ENCODE measurements at places on chromosomes 12 and 14.

GRCh38 chr12:77049767-77050353 lies 15.5 kb downstream of the E2F7 start:
- DNase-seq, result peak; percentile 72

DNA sequence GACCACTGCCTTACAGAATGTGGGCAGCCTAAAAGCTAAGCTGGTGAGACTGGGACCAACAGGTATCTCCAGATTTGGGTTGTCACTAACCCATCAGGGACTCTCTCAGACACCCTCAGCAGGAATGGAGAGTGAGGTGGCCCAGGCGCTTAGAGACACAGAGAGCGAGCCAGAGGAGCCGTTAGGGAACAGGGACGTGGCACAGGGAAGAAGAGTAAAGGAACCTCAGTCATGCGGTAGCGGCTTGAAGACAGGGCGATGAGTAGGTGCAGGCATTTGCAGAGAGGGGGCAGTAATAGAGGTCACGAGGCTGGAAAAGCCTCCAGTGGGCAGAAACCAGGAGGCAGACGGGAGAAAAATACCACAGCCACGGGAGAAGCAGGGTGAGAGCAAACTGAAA lies 158.0 kb upstream of the CCND2 start:
- DNase-seq, result no peak

- DNase-seq, result no peak
These were observed 4.2 kb downstream of the PLEKHG3 start for GRCh38 chr14:64708148-64709004.

GRCh38 chr14:46048127-46048526 lies 603.5 kb downstream of the RPL10L start:
- peak; percentile 3 for DNase-seq

GRCh38 chr12:57488402-57489156 lies 711 bp downstream of the MARS1 start:
- no peak for DNase-seq

GRCh38 chr12:57615637-57616036 lies 4.4 kb downstream of the ARHGEF25 start:
- DNase-seq, result no peak

DNA sequence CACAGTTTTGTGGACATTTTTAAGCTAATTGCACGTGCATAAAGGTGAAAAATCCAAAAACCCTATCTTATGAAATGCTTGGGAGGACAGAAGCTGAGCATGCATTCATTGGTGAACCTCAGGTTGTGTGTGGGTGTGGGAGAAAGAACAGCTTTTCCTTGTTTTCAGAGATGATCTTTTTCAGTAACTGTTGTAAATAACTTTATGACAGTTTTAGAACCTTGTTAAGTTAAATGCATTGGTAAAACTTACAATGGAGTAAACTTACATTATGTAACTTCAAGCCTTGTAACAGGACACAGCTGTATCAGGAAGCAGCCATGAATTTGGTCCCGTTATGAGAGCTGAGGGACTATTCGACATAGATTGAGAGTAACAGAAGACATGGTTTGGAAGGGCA lies 587.4 kb downstream of the GALC start:
- DNase-seq, result no peak

- DNase-seq, result no peak
These were observed 86.0 kb downstream of the SCARB1 start for GRCh38 chr12:124777399-124778372.

- DNase-seq, result no peak
These were observed 521.8 kb downstream of the MED13L start for GRCh38 chr12:115755725-115756085.

DNA sequence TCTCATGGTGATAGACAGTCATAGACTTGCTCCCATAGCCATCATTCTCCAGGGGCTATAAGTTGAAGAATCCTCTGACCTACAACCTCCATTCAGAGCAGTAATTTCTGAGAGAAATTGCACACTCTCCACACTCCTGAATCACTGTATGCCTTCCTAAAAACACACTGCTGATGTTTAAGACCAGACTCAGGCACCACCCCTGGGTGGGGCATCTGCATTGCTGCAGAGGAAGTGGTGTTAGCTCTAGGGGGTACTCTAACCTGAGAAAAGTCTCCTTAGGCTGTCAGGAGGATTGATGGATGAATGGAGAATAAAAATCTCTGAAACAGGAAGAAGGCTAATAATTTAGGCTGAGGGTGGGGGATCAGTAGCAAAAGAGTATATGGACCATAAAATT lies 436.1 kb downstream of the DAD1 start:
- no peak for DNase-seq

DNA sequence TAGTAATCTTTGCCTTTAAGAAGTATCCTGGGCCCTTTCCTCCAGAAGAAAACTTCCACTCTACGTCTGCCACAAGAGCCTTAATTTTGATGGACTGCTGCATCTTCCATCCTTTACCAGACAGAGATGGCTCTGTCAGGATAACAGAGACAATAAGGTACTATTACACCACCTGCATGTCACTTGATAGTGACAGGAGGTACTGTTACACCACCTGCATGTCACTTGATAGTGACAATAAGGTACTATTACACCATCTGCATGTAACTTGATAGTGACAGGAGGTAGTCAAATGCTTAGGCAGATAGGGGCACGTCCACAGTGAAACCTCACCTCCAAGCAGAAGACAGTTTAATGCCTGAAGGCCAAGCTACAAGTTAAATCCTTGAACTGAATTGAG lies 13.9 kb downstream of the OR6C74 start:
- no peak for DNase-seq

DNA sequence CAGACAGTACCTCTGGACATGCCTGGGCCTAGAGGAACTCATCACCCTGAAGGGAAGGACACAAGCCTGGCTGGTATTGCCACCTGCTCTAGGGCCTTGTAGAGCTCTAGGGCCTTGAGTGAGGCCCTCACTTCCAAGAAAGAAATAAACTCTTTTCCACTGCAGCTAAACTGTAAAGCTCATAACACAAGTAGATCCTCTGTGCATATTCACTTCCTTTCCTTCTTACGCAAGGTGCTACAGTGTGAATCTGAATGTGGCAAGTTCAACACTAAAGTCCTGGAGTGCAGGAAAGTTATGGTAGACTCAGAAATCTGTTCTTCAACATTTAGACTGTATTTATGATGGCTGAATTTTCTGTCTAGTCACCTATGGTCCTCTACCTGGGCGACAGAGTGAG lies 14.5 kb downstream of the RNASE3 start:
- DNase-seq, result no peak

DNA sequence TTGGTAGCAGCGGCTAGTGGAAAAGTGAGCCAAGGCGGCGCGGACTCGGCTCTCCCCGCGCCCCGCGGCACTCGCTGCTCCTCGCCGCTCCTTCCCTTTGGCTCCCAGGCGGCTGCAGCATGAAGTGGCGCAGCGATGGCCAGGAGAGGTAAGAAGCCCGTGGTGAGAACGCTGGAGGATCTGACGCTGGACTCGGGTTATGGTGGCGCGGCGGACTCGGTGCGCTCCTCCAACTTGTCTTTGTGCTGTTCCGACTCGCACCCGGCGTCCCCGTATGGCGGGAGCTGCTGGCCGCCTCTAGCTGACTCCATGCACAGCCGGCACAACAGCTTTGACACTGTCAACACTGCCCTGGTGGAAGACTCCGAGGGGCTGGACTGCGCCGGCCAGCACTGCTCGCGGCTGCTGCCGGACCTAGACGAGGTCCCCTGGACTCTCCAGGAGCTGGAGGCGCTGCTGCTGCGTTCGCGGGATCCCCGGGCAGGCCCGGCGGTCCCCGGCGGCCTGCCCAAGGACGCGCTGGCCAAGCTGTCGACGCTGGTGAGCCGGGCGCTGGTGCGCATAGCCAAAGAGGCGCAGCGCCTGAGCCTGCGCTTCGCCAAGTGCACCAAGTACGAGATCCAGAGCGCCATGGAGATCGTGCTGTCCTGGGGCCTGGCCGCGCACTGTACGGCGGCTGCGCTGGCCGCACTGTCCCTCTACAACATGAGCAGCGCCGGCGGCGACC lies 225.6 kb upstream of the CRY1 start:
- peak; percentile 51 for DNase-seq

- no peak for DNase-seq
These were observed 49.2 kb upstream of the NCOR2 start for GRCh38 chr12:124616394-124617221.

GRCh38 chr14:94989417-94989816 lies 167.9 kb downstream of the DICER1 start:
- no peak for DNase-seq

DNA sequence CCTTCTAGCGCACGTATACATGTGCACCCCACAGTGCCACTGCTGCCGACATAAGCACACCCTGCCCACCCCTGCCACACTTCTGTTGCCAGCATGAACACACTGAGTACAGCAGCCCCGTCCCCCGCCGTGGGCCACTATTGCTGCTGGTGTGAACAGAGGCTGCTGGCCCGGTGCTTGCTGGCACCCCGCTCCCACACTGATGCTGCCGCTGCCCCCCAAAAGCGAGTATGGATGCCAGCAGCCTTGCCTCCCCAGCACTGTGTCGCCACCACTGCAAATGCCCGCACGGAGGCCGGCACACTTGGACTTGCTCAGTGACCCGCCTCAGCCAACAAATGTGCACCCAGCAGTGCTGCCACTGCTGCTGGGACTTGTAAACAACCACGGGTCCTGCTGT lies 872.4 kb upstream of the ATXN7L3B start:
- DNase-seq, result no peak

- DNase-seq, result peak; percentile 26
These were observed 2.8 kb downstream of the EFS start for GRCh38 chr14:23362200-23362599.

DNA sequence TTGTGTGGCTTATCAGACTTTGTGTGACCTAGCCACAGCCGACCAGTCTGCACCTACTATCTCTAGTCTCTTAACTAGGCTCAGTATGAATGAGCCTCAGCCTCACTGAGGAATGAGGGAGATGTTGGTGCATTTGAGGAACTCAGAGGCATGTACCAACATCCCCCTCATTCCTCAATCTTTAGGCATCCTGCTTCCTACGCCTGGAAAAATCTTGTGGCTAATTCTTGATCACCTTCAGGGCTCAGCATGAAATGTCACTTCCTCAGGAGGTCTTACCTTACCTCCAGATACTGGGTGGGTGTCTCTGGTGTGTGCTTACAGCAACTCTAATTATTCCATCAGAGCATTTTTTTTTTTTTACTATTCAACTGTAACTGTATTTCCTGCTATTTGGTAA lies 148.8 kb upstream of the TMCC3 start:
- DNase-seq, result no peak

DNA sequence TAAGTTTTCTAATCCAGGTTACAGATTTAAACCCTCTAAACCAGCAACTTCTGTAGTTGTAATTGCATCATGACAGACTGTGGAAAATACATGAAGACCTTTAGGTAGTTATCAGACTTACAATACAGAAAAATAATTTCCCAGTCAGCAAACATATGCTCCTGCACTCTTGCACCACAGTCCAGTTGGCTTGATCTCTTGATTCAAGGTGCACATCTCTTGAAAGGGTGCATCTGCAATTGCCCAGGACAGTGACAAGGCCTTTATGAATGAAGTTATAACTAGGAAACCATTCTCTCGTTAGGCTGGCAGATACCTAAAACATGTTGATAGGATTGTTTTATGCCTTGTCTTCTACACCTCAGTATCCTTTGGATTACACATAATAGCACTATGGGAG lies 7.6 kb downstream of the PIWIL1 start:
- DNase-seq, result no peak

DNA sequence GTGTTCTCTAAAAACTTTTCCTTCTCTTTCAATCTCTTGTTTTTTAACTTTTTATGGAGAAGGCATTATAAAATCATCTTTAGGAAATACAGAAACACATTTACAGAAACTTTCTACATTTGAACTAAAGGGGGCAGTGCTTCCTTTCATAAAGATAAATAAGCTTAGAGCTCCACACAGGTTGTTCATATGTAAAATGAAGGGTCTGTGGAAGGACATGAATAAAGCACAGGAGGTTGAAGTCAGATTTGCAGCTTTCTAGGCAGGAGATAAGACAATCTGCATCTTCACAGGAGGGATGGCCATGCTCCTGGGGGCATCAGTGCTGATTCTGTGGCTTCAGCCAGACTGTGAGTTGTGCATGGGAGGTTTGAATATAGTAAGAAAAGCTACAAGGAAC lies 426.0 kb downstream of the DAD1 start:
- no peak for DNase-seq

- DNase-seq, result no peak
These were observed 152.3 kb downstream of the ATXN7L3B start for GRCh38 chr12:74689929-74690328.

DNA sequence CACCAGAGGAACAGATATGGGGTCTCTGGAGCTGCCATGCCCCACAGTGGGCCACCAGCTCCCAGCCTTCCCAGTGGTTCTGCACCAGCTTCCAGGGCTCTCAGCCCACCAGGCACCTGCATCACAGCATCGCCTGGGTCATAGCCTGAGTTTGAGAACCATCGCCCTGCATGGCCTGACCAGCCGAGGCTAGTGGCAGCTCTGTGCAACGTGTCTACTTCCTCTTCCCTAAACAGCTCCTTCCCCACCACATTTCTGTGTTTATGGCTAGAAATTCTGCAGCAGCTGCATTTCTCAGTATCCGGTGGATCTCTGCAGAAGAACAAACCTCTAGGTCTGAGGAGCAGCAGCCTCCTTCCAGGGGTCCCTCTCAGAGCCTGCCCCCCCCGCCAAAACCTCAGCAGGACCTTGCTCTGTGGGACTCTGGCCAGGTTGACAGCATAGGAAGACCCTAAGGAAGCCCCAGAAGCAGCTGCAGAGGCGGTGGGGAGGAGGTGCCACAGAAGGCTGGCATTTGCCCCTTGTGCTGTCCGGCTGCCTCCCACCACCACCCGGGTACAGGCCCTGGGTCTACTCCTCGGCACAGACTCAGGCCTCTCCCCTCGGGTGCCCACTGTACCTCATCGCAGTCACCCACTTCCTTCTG lies 47.7 kb downstream of the PSMA6 start:
- no peak for DNase-seq

GRCh38 chr12:123058980-123059379 lies 78.5 kb downstream of the ARL6IP4 start:
- peak; percentile 58 for DNase-seq

DNA sequence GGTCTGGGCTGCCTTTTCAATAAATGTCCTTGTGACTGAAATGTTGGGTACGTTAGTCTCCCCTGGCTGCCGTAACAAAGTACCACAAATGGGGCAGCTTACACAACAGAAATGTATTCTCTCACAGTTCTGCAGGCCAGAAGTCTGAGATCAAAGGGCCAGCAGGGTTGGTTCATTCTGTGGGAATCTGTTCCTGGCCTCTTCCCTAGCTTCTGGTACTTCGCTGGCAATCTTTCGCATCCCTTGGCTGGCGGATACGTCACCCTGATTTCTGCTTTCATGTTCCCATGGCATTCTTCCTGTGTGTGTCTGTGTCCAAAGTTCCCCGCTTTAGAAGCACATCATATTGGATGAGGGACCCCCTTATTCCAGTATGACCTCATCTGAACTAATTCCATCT lies 95.8 kb upstream of the NCOR2 start:
- peak; percentile 97 for DNase-seq
